ENCODE measurements at places on chromosomes 6 and 20.
A peak's percentile ranks its signal among the peaks of the same experiment; 100 is the strongest.

- DNase-seq, result peak; percentile 77
Measured at GRCh38 chr6:150418827-150419594, 50.2 kb downstream of the IYD start.

DNA sequence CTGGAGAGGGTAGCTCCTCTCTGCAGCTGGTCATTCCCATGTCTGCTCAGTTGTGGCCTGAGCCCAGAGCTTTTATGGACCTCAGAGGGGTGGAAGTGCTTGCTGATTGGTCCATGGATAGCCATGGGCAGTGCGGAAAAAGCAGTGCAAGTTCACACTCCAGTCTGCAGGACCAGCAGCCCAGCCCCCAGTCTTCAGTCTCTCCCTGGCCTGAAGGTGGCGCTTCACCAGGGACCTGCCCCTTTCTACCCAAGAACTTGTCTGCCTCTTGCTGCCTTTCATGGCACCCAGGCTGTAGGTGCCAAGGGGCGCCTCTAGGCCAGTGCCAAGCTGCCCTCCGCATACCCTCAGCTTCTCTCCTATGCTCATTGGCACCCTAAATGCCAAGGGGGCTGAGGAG, 91.0 kb downstream of the TBXT start:
- no peak for DNase-seq

DNA sequence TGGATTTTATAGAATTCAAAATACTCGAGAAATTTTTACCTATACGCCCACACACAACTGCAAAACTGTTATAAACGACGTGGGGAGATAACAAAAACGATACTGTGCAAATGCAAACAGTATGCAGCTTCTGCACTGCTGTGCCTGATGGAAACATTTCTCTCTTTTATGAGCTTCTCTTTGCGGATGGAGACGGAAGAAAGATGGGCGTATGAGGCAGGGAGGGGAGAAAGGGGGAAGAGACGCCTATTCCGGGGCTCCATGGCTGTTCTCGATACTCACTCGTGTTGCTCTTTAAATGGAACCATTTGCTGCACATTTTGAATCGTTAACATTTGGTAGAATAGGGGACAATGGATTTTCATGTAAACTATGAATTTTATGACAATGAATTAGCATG, 69.1 kb upstream of the EXOC2 start:
- no peak for DNase-seq

- DNase-seq, result no peak
Measured at GRCh38 chr6:32840604-32841246, 2.2 kb upstream of the TAP2 start.
